Stimulated activated CD8-positive, alpha-beta memory T cell treated with anti-CD3 and anti-CD28 coated beads, Interleukin-4, amount 100 ng/mL, for 4 hours (primary cell): ENCODE measurements at places on chromosomes 12 and 14.

DNA sequence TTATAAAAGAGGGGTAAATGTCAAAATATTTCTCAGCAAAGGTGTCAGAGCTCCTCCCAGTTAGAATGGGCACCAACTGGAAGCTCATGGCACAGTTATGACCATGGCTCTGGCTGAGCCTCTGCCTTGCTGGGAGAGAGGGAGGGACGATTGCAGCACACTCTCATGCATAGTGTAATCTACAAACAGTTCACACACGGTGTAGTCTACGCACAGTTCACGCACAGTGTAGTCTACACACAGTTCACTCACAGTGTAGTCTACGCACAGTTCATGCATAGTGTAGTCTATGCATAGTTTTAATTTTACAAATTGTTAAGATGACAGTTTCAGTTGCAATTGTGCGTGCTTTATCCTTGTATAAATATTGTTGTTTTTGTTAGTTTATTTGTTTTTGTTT, 1474.6 kb upstream of the TMEM132C start:
- no peak for DNase-seq

DNA sequence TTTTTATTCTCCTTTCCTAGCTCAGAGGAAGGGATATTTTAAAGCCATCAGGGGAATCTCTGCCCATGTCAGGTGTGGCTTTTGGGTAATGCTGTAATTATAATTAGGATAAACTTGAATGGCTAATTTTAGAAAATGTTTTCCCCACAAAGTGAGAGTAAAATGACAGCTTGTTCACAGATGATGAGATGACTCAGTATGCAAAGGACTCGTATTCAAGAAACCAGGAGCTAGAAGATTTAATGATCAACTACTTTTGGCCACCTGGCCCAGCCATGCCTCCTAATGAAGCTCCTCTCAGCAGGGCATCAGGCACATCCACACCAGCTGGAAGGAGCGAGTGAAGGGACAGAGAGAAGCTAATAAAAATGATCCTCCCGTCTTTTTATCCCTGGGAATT, 29.0 kb upstream of the PLEKHG7 start:
- no peak for DNase-seq

GRCh38 chr12:113149361-113150150, at the start of gene CFAP73:
Gene CFAP73 (plus strand): TSS chr12:113149724. CDS start chr12:113149858, 134 bp downstream.
- no peak for DNase-seq

DNA sequence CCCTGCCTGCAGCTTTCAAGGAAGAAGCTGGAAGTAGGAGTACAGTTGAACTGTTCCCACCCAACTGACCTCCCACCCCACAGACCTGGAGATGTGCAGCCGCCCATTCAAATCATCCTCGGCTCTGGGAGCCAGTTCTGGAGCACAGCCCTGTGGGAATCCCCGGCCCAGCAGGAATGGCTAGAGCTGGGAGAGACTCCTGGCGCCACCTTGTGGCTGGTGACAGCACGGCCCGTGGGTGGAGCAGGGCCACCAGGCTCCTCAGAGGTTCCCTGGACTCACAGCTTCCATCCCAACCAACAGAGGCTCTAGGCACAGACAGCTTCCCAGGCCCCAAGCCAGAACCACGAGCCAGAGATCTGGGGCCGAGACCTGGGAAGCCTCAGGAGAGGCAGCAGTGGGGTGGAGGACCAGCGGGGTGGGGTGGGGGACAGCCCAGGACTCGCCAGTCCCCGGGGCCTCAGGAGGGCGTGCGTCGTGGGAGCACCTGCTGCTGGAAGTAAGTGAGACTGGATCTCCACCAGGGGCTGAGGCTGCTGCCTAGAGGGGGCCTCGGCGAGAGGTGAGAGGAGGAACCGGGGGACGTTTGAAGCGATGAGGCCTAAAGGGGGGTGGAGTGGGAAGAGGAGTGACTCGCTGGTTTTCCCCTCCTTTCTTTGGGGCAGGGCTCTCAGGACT, 43.4 kb downstream of the RNF34 start:
- no peak for DNase-seq

- no peak for DNase-seq
These were observed 36.5 kb downstream of the CIT start for GRCh38 chr12:119840582-119840981.

- no peak for DNase-seq
These were observed 1.5 kb upstream of the PRPF40B start for GRCh38 chr12:49621651-49622500.

DNA sequence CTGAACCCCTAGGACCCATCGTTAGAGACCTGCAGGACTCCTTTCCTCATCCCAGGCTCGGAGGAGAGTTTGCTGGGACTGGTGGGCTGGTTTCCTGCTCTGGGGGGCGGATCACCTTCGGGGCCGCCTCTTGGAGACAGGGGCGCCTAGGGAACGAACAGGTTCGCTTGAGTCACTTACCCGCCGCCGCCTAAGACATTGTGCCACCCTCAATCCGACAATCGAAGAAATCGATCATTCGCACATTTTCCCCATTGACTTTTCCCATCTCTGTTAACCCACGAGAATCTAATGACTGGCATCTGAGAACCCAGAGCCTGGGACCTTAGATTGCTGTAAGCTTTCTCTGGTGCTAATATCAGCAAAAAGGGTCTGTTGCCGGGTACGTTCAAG, 322 bp downstream of the SLC39A9 start:
- DNase-seq, result no peak

GRCh38 chr14:96410119-96410518, 18.2 kb downstream of the AK7 start:
- DNase-seq, result no peak

DNA sequence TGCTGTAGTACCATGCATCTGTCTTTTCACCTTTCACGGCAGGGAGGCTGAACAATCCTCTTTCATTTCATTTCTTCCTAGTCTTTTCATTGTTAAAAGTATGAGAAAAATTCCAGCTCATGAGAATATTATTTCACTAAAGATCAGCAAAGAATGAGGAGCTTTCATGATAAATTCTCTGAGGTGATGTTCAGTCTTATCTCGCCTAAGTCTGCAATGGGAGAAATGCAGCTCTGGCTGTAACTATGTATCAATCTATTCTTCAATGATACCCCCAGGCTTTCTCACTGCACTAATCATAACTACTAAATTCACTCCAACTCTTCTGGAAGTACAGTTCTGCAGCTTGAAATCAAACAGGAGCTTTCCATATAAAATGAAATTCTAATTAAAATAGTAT, 15.7 kb downstream of the FOXG1 start:
- DNase-seq, result no peak

DNA sequence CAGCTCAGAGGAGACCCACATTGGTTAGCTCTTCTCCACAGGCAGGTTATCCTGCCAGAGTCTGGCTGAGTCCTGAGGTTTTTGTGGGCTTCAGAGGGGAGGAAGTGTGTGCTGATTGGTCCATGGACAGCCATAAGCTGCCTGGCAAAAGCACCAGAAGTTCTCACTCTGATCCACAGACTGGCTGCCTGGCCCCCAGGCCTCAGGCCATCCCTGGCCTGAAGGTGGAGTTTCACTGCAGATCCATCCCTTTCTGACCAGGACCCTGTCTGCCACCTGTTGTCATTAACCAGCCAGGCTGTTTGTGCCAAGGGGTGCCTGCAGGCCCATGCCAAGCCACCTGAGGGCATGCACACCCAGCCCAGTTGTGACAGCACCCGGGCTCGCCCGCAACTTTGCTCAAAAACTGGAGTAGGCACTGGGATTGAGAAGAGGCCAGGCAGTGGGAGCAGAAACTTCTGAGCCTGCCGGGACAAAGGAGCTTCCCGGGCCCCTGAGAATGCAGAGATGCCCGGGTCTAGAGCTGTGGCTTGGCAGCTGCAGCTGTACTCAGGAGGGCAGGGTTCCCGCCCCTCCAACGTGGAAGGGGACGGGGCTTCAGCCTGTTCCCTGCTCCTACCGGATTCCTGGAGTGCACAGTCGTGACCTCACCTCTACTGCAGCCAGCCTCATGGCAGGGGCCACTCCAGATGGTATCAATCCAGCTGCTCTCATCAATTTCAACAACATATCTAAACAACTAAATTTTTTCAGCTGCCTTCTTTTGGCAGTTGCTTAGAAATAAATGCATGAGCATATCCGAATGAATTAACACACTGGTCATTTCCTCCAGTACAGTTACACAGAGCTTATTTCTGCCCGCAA, 1277.3 kb downstream of the SLC16A7 start:
- no peak for DNase-seq

DNA sequence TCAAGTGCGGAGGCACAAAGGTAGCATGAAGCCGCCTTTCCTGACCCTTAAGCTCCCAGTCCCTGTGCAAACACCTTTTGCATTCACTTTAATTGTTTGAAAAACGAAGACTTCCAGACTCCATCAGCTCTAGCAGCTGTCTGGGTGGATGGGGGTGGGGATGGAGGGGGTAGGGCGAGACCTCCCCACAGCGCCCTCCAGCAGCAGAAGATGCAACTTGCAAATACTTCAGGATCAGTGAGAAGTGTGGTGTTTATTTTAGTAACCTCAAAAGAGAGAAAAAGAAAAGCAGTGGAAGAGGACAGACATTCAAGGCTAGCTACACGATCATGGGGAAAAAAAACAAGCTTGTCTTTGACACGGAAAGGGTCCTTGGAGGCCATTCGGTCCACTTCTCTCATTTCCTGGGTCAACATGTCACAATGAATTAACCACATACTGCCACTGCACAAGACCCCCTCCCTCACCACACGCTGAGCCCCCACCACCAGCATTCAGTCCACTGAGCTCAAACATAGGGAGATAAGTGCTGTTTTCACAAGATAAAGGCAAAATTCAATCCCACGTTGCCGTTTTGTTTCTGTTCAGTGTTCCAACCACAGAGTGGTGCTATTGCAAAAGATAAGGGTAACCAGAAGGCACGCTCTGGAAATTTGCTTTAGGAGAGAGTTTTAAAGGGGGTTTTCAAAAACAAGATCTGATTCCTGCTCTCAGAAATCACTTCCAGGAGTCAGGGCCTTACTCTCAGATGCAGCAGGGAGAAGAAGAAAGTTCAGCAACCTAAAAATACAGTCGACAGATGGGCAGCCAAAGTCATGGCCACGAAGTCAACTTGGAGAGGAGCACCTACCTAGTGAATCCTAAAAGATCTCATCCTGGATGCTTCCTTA, 3.3 kb upstream of the NTF3 start:
- DNase-seq, result no peak

GRCh38 chr12:109709401-109709991, 4.1 kb upstream of the FAM222A start:
- no peak for DNase-seq

- DNase-seq, result no peak
These were observed 177.0 kb downstream of the ALX1 start for GRCh38 chr12:85457016-85457415.

GRCh38 chr12:111081600-111081999, 161.2 kb upstream of the MYL2 start:
- no peak for DNase-seq

- DNase-seq, result no peak
These were observed 65.0 kb downstream of the PITPNM2 start for GRCh38 chr12:123085730-123086487.

- no peak for DNase-seq
These were observed 93.8 kb downstream of the RFLNA start for GRCh38 chr12:124388679-124389137.

GRCh38 chr12:85363382-85364190, 83.6 kb downstream of the ALX1 start:
- DNase-seq, result no peak

DNA sequence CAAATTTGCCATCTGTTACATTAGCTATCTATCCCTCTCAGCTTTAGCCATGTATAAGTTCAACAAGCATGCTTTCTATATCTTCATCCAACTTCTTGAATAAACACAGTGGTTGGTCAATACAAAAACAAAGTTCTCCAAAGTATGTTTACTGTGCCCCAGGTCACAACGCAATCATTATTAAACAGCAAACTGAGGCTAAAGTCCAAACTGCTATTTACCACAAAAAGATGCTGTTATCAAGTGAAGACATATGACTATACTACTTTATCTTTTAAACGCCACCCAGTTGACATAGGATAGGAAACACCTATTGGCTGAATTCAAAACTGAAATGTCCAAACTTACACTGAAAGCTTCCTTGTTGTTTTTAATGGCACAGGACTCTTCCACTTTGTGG, 11.7 kb downstream of the ZCCHC8 start:
- no peak for DNase-seq

DNA sequence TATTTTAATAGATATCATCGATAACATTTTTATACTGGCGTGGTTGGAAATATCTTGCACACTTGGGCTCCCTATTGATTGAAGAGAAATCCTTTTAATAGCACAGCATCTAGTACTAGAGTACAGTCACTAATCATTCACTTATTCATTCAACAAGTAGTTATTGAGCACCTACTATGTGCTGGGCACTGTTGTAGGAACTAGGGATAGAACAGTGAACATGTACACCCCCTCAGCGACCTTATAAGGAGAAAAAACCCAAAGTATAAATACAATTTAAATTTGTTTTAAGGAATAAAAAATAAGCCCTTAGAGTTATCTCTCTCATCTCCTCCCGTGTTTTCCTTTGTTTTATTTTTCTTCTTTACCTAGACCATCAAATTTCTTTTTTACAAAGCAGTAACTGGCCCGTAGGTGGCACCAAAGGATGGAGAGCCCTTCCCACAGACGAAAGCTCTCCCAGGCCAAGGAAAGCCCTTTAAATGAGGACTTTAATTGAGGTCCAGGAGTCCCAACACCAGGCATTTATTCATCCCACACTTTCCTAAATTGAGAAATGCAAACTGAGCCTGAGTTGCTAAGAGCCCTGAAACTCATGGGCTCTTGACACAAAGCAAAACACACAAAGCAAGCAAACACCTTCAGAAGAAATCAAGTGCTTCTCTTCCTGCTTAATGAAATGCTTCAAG, 29.0 kb downstream of the PEBP1 start:
- no peak for DNase-seq

GRCh38 chr12:6998715-6999451, 19.4 kb downstream of the LPCAT3 start:
- DNase-seq, result no peak

DNA sequence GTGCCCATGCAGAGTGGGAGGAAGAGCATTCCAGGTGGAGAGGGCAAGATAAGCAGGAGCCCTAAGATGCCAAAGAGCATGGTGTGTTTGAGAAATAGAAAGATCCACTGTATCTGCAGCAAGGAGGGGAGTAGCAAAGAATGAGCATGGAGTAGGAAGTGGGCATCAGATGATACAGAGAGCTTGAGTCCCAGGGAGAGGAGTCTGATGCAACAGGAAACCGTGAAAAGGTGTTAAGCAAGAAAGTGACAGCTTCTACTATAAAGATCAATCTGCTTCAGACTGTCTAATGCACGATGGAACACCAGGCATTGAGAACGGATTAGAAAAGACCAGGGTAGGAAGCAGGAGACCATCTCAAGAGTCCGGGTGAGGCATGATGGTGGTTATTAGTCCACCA, 12.3 kb upstream of the GPRC5D start:
- no peak for DNase-seq

- no peak for DNase-seq
These were observed 74.7 kb downstream of the DIO3 start for GRCh38 chr14:101635749-101636560.

GRCh38 chr12:98559666-98560065, 33.8 kb upstream of the SLC25A3 start:
- DNase-seq, result no peak

GRCh38 chr12:124094733-124095132, 121.7 kb downstream of the ZNF664 start:
- DNase-seq, result no peak

GRCh38 chr14:67607646-67608045, 7.6 kb upstream of the PIGH start:
- DNase-seq, result no peak
